ENCODE measurements at places on chromosomes 6 and 20.

- peak; percentile 11 for DNase-seq
These were observed 1813.6 kb upstream of the DEFB115 start for GRCh38 chr20:29443819-29444218.

- no peak for DNase-seq
These were observed 2.6 kb downstream of the BACH2 start for GRCh38 chr6:90294008-90294511.

- DNase-seq: peak; percentile 45
These were observed 3.3 kb downstream of the SPEF1 start for GRCh38 chr20:3777716-3778629.

GRCh38 chr6:47974106-47974505 is 136.9 kb downstream of the PTCHD4 start:
- no peak for DNase-seq

- DNase-seq: no peak
These were observed 214.2 kb upstream of the QKI start for GRCh38 chr6:163200289-163200688.

- no peak for DNase-seq
These were observed 297.7 kb upstream of the MAN1A1 start for GRCh38 chr6:119647309-119647708.

GRCh38 chr6:125791151-125791819 is 525 bp downstream of the NCOA7 start:
- DNase-seq: peak; percentile 50

DNA sequence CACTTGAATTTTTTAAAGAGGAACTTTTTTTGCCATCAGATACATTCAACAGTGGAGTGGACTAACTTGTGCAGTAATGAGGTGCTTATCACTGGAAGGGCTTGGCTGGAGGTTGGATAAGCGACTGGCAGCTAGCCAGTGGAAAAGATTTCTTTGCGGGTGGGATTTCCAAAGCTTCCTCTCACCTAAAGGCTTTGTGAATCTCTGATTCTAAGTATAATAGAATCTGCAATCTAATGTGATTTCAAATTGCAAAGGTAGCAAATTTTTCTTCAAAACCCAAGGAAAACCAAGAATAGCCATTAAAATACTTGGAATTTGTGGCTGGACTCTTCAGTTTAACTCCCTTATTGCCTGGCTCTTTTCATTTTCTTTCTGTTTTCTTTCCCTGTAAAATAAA is 460.4 kb upstream of the MARCKS start:
- DNase-seq: no peak

DNA sequence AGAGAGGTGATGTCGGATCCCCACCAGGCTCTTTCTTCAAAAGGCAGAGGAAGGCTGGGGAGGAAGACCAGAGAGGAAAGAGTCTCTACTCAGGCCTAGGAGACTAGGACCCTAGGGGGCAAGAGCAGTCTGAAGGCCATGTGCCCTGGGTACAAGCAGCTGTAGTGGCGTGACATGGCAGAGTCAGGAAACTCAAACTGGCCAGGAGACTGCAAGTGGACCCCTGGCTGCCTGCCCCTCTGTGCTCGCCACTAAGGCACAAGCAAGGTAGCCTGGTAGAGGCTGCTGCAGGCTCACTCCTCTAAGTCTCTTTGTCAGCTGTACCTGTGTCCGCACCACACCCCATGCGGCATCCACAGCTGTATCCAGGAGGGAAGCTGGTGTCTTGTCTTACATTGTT is 19.9 kb downstream of the CST9L start:
- DNase-seq: no peak

DNA sequence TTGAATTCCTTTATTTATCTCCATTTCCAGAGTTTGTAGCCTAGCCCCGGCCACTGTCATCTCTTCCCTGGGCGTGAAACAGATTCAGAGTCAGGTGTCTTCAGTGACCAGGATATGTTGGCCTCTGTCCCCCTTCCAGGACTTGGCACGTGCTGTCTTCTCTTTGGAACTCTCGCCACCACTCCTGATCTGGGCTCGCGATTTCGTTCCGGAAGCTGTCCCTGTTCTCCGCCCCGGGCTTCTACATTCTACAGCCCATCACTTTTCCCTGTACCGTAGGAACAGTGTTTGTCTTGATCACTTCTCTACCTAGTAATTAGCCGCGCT is 739 bp downstream of the GSS start:
- peak; percentile 6 for DNase-seq

- no peak for DNase-seq
These were observed 113.9 kb downstream of the SLC22A3 start for GRCh38 chr6:160462116-160462515.

DNA sequence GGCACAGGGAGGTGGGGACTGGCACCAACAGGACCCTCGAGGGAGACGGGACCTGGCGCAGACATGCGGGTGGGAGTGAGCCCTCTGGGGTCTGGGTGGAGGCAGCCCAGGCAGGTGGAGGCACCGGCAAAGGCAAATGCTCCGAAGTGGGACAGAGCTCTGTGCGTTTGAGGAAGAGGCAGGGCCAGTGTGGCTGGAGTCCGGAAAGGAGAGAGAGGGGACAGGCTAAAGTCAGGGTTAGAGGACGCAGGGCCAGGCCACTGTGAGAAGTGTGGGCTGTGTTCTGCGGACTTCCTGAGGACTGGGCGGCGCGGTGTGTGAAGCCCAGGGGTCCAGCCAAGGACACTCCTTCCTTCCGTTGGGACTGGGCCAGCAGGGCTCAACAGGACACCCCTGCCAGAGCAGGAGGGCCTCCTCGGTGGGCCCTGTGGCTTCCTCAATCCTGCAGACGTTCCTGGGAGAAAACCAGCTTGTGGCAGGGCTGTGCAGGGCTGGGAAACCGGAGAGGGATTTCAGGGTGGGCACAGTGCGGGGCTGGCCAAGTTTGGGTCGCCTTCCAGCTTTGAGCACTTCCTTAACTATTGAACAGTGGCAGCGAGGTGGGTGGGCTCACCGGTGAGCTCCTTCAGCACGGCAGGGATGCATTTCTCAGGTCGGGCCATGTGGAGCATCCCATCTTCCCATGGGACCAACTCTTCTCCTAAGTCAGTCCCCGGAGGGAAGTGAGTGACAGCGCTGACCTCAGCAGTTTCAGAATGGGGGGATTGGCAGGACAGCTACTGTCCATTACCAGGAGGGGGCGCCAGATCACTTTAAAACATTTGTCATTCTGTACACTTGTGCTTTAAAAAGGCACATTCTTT is 22.5 kb downstream of the MOCS3 start:
- peak; percentile 76 for DNase-seq

GRCh38 chr6:135002974-135003703 is 51.5 kb downstream of the HBS1L start:
- no peak for DNase-seq

GRCh38 chr20:25408890-25409289 is 1.4 kb downstream of the GINS1 start:
- no peak for DNase-seq

GRCh38 chr6:14656078-14656521 is 538.5 kb downstream of the CD83 start:
- DNase-seq: no peak

- no peak for DNase-seq
These were observed 34.2 kb downstream of the STX7 start for GRCh38 chr6:132478674-132479073.

GRCh38 chr6:3640868-3641267 is 110.6 kb downstream of the PXDC1 start:
- no peak for DNase-seq

- DNase-seq: no peak
These were observed 149.2 kb upstream of the EXOC2 start for GRCh38 chr6:842141-842540.

- DNase-seq: no peak
These were observed 119.7 kb downstream of the BCKDHB start for GRCh38 chr6:80226151-80226550.

DNA sequence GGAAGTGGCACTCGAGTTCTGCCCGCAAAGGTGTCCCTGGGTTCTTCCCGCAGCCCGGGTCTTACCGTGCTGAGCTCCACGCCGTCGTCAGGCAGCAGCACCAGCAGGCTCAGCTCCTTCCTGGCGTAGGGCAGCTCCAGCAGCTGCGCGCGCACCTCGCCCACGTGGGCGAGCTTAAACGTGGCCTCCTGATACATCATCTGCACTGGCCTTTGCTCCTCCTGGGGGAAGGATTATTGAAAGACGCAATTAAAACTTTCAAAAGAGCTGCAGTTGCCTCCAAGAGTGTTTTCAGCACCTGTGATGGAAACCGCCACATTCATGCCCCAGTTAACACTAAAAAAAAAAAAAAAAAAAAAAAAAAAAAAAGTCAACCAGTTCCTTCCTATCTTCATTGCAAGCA is 11.3 kb downstream of the SERPINB9 start:
- peak; percentile 73 for DNase-seq

DNA sequence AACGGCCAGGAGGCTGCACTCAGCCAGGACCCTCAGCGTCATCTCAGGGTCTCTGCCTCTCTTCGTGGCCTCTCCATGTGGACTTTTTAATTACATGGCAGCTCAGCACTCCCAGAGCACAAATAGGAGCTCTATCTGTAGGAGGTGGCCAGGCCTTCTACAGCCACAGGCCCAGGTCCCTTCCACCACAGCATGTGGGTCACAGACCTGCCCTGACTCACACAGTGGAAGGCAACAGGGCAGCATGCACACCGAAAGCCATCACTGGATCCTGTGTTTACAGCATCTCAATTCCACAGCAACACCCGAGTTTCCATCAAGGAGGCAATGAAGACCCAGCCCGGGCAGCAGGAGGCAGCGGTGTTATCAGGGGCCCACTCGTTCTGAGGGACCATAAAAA is 65.8 kb upstream of the CD93 start:
- no peak for DNase-seq

DNA sequence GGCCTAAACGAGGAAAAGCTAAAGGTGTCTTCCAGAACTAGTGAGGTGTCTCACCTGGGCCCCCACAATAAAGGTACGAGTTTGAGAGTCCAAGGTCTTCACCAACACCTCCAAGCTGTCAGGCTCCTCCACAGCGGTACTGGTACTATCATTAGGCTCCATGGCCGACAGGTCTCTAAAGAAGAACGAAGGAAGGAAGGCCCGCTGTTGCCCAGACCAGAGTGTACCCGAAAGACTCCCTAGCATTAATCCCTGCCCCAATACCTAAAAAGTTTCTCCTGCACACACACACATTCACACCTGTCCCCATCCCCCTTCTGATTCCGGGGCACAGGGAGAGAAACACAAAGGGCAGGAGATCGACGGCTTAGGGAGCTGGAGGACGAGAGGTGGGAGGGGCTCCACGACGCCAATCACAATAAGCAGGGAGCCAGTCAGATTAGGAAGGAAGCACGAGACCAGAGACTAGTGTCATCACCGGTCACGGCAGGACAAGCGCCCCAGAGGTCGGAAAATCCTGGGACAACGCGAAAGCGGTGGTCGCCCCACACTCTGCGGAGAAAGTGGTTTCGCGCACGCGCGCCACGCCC is 764 bp downstream of the BAG6 start:
- DNase-seq: no peak

DNA sequence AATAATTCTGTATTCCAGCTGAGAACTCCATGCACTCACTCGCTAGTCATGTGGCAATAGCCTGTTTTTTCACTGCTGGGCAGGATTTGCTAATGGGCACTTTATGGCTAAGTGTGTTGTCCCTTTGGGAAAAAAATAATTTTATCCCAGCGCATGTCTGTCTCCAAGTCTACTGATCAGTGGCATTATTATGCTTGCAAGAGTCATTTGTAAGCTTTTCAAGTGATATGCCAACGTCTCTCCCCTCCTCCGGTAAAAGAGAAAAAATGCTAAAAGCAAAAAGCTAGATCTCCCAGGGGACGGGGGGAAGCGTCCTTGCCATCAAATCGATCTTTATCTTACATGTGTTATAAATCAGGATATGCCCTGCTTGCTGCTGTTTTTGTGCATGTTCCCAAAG is 407.7 kb downstream of the CDH26 start:
- no peak for DNase-seq

DNA sequence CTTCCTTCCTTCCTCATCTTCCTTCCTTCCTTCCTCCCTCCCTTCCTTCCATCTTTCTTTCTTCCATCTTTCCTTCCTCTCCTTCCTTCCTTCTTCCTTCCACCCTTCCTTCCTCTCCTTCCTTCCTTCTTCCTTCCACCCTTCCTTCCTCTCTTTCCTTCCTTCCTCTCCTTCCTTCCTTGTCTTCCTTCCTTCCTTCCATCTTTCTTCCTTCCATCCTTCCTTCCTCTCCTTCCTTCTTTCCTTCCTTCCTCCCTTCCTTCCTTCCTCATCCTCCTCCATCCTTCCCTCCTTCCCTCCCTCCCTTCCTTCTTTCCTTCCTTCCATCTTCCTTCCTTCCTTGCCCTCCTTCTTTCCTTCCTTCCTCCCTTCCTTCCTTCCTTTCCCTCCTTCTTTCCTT is 361.4 kb upstream of the TSHZ2 start:
- DNase-seq: no peak

DNA sequence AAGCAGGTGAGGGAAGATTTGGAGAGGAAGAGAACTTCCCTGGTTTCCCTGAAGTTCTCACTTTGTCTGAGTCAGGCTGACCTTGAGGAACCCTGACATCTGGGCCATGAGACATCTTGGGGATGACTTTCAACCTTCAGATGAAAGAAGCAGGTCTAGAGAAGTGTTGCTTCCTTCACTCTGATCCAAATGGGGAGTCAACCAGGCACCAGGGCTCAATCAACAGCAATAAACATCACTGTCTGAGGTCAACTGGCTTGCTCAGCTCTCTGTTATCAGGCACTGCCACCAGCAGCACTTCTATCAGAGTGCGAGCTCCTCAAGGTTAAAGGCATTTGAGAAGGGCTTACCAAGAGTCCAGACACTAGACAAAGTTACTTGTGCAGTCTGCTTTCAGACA is 6.3 kb downstream of the ACOT8 start:
- DNase-seq: no peak

DNA sequence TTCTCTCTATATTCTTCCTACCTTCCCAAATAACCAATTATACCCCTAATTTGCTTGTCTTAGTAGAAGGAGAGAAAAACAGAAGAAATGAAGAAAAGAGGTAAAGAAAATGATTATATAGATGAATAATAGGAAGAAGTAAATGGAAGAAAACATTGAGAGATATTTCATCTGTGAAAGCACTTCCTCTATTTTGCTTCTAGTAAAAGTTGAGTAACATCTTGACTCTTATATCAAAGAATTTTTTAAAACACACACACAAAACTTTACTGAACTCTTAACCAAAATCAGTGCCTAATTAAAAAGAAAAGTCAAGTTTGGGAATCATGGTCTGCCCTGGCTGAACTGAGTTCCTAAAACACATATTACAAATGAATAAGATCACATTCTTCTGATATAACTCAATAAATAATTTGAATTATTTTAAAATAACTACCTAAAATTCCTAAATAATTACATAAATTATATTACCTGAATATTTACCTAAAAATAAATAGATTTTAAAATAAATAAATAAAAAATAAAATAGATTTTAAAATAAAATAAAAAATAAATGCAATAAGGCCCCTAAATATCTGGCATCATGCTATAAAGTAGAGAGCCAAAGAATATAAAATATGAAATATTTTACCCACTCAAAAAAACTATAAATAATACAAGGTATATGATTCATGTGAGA is 8.8 kb downstream of the SLC17A2 start:
- no peak for DNase-seq

GRCh38 chr6:10320291-10320690 is 94.6 kb downstream of the TFAP2A start:
- no peak for DNase-seq

- no peak for DNase-seq
These were observed 15.6 kb downstream of the STK4 start for GRCh38 chr20:44981736-44982406.
